Daoy (cell line): ENCODE measurements at places on chromosomes 6 and 20. TPM values are rescaled to one million over a fixed set of nuclear protein-coding genes. Genes with fewer than 3 reads are reported as not detected.

BCAS1 gene
- not detected in 2 replicates for total RNA-seq

MAK gene
- 0.09 TPM in 1 of 2 replicates, not detected in the other for total RNA-seq

ZC3H12D gene
- total RNA-seq: 0.17 and 0.30 TPM in 2 replicates

FAM162B gene
- total RNA-seq: 0.29 and 3.0 TPM in 2 replicates

MYH7B gene
- not detected in 2 replicates for total RNA-seq

ZNF165 gene
- 0.71 and 2.2 TPM in 2 replicates for total RNA-seq

PTPRK gene
- total RNA-seq: 40.1 and 46.5 TPM in 2 replicates

HLA-DRB1 gene
- total RNA-seq: 0.34 and 0.63 TPM in 2 replicates

DEFB124 gene
- not detected in 2 replicates for total RNA-seq

CST5 gene
- total RNA-seq: not detected in 2 replicates

SLC22A1 gene
- total RNA-seq: 0.23 and 2.8 TPM in 2 replicates

ENPP1 gene
- 5.3 and 5.4 TPM in 2 replicates for total RNA-seq

FRK gene
- total RNA-seq: 0.21 and 0.57 TPM in 2 replicates

PLCB1 gene
- total RNA-seq: 2.3 and 2.9 TPM in 2 replicates

PSMG4 gene
- total RNA-seq: 26.6 and 35.3 TPM in 2 replicates

PI3 gene
- not detected in 2 replicates for total RNA-seq

F13A1 gene
- total RNA-seq: 0.06 and 0.12 TPM in 2 replicates

NSFL1C gene
- 45.9 and 54.2 TPM in 2 replicates for total RNA-seq

SLPI gene
- not detected in 2 replicates for total RNA-seq

IMPG1 gene
- total RNA-seq: not detected in 2 replicates

LY6G6C gene
- not detected in 2 replicates for total RNA-seq

CAP2 gene
- total RNA-seq: 16.1 and 16.4 TPM in 2 replicates

MROH8 gene
- total RNA-seq: 0.11 TPM in 1 of 2 replicates, not detected in the other

GDAP1L1 gene
- total RNA-seq: 0.29 TPM in 1 of 2 replicates, not detected in the other
